Stimulated activated CD4-positive, alpha-beta T cell treated with anti-CD3 and anti-CD28 coated beads, Interleukin-1b, Interleukin-23, amount 100 ng/mL, for 48 hours (primary cell): ENCODE measurements at places on chromosomes 7 and 10.

DNA sequence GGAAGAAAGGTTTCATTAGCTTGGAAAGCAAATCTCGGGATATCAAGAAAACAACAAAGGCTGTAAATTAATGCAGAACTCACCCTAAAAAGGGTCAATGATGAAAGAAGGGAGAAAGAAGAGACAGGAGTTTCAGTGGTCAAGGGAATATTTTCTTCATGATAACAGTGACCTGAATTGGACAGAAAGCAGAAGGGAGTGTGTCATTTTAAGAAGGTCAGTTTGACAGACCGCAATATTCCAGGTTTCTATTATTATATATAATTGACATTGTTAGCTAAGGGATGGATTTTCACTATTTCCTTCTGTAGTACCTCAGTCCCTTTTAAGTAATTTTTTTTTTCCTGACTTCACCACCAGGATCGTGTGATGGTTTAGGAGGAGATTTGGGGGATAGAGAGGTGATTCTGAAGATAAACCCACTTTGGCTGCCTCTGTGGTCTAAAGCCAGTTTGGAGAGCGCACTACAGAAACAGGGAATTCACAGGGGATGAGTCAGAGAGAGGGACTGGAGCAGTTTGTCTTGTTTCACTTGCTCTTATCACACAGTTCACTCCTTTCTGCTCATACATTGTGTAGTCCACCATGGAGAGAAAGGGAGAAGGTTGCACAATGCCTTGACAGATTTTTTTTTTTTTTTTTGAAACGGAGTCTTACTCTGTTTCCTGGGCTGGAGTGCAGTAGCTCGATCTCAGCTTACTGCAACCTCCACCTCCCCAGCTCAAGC is 417.9 kb downstream of the AUTS2 start:
- DNase-seq: no peak

DNA sequence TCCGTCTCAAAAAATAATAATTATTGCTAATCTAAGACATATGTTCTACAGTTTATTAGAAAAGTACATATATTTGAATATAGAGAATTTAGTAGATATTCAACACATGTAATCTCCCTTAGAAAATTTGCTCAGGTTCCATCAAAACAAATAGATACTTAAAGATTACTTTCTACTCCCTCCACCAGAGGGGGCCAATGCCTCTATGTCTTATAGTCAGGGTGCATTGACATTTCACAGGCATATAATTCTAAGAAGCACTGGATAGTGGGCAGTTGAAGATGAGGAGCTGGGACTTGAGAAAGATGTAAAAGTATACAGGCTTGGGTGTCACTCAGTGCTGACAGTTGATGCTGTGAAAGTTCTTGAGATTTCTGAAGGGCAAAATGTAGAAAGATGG is 301.6 kb upstream of the HPS1 start:
- DNase-seq: no peak

DNA sequence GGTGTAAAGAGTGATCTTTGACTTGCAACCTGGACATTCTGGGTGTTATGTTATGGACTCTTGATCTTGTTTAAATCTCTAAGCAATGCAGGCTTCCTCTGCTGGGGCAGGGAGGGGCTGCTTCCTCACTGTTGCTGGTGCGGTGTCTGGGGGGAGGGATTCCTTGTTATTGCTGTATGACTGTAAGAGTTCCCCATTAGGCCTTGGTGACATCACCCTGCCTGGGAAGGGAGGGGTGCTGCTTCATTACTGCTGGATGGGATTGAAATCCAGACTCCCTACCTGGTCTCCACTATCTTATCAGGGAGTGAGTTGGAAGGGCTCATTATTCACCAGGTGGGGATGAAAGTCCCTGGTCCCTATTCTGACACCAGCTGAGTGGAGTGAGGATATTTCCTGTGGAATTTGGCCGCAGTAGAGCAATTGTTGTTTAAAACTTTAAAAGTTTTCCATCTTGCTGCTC is 8.8 kb downstream of the OGDH start:
- no peak for DNase-seq

DNA sequence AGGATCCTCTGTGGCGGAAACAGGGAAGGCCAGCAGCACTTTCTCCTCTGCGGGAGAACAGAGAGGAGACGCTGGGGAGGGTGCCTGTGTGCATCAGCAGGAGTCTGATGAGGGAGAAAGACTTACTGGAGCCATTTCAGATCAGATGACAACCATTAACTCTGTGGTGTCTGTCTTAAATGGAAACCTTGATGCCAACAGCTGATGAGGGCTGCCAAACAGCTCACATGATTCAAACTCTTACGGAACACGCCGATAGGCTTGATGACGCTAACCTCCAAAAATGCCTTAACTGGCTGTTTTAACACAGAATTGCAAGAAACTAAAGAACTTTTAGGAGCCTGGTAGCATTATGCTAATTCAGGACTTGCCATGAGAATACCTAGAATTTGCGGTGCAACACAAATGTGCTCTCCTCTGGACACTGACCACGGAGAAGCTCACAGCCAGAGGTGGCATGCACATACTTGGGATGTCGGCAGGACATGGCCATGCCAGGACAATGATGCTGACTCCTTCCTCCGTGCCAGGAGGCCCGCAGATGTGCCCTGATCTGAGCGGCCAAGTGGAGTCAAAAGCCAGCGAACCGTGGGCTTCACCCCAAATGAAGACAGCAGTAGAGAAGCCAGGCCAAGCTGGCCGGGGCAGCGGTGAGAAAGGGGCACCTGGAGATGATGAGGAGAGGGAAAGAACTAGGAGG is 154.9 kb downstream of the ZMYND11 start:
- DNase-seq: no peak

DNA sequence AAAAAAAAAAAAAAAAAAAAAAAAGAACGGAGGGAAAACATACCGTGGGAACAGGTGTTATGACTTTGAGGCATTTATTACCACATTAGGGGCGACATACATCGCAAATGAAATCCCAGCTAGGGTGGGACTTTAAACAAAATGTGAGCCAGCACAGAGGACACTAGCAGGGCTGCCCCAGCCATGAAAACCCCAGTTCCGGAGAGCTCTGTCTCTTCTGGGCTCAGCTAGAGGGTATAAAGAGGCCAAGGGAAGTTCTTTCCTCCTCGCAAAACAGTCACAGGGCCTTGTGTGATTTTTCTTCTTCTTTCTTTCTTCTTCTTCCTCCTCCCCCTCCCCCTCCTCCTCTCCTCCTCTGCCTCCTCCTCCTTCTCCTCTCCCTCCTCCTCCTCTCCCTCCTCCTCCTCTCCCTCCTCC is 59.9 kb upstream of the ECHDC3 start:
- no peak for DNase-seq

DNA sequence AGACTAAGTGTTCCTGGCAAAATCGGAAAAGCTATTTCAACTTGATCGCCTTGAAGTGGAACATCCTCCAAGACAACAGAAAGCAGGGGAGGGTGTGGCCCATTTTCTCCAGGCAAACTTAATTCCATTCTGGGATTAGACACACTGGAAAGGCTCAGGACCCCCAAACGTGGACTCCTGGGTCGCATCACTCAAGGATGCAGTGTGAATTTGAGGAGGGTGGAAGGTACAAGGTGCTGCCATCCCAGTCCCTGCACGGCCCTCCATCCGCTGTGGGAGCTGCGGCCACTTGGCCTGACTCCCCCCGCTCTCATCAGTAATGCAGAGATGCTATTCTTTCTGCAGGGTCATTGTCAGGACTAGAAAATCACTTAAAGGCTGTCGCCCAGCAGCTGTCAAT is 2.4 kb downstream of the CNPY1 start:
- DNase-seq: no peak

GRCh38 chr10:121713486-121713885 is 115.2 kb upstream of the FGFR2 start:
- no peak for DNase-seq

DNA sequence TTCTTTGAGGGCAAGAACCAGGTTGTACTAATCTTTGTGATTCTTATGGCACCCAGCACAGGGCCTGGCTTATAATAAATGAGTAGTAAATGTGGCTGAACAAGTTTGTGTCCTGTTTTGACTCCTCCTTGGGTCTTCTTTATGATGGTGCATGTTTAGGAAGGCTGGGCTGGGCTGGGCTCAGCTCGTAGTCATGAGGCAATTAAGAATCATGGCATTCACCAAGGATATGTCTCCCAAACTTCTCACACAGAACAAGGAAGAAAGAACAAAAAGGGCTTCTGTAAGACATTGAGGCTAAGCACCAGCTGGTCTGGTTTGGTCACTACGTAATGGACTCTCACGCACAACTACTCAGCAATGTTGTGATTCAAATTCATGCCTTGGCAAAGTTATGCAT is 30.5 kb upstream of the YAE1 start:
- no peak for DNase-seq

- DNase-seq: peak; percentile 80
These were observed 81.8 kb upstream of the FAM204A start for GRCh38 chr10:118423800-118424442.

GRCh38 chr7:25643770-25644394 is 415.6 kb upstream of the NPVF start:
- DNase-seq: no peak

DNA sequence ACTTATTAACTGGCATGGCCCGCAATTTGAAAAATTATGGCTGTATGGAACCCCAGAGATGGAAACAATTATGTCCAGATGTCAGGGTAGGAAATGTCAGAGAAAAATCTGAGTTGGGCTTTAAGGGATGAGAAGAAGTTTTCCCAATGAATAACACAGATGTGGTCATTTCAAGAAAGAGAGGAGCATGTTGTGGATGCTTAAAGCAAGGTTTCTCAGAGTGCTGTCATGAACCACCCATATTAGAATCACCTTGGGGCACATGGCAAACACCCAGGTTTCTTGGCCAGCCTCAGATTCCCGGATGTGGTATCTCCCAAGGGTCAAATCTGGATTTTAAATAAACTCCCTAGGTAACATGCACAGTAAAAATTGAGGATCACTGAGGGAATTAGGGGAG is 43.6 kb downstream of the LAMB4 start:
- no peak for DNase-seq

DNA sequence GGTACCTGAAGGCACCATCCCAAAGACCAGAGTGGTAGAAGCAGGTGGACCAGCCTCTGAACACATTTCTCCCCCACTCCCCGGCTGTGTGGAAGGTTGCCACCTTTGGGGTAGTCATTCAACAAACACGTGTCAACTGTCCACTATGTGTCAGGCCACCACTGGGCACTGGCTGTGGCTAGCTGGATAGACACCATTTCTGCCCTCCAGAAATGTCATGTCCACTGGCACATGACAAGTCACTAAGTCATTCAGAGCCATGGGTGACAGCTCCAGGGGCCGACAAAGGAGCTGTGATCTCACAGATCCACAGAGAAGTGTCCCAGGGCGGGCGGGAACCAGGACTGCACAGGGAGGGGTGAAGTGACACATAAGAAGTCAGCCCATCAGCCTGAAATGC is 99.6 kb downstream of the EGFR start:
- DNase-seq: no peak

GRCh38 chr7:102951839-102952238 is 39.0 kb downstream of the LRRC17 start:
- DNase-seq: no peak

DNA sequence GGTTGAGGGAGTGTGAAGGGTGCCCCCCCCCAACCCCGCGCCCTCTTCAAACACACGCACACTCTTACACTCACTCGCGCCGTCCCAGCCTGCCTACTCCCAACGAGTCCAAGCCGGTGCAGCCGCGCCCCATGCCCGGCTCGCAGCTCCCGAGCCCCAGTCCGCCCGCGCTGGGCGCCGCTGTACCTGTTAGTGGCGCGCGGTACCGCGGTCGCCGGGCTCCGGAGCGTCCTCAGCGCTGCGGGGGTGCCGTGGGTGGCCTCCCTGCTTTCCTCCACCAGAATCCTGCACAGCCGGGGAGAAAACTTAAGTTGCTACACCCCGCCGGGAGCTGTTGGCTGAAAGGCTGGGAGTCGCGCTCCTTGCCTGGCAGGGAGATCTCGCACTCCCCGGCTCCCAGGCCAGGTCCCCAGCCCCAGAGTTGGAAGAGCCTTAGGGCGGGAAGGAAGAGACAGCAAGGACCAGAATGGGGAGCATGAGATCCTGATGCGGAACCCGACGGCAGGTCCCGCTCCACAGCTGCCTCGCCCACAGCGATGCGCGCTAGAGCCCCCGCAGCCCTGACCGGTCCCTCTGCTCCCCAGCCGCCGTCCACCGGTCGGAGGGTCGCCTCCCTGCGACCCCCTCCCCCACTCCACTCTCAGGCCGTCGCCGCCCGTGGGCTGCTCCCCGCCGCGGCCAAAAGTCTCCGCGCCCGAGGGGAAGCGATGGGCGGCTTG is 863 bp downstream of the ST8SIA6 start:
- peak; percentile 24 for DNase-seq
